T-helper 17 cell (primary cell): ENCODE measurements at places on chromosomes 3 and 15.

- peak; percentile 86 for DNase-seq
Measured at GRCh38 chr3:50365080-50365841, 5.9 kb upstream of the TMEM115 start.

- DNase-seq = no peak
Measured at GRCh38 chr15:76253691-76254473, 57.4 kb downstream of the ETFA start.

DNA sequence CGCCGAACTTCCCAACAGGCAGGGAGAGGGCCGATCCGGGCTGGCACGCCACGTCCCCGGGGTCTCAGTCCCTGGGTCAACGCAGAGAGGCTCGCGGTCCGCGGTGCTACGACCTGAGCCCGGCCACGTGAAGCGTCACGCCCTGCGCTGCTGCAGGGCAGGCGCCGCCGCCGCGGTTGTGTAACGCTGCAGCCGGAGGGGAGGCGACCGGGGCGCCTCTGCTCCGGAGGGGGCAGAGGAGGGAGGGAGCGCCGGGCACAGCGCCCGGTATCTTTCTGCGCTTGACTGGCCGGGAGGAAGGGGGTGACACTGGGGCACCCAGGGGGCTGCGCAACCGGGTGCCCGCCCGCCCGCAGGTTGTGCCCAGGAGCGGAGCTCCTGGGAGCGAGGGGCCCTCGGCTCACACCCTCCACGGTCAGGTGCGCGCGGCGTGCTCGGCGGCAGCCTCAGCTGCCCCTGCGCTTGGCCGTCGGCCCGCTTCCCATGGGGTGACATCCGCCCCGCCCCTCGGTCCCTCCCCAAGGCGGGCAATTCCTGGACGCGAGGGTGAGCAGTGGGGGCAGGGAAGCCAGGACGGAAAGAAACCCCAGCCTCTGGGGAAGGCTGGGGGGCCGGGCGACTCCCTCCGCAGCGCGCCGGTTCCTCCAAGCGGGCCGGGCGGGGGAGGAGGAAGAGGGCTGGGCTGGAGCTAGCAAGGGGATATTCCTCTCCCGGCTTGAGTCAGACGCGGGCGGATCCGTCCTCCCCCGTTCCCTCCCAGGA, 852 bp upstream of the BHLHE40 start:
- DNase-seq = peak; percentile 71

GRCh38 chr3:195200010-195200822, 70.7 kb downstream of the XXYLT1 start:
- DNase-seq = no peak

DNA sequence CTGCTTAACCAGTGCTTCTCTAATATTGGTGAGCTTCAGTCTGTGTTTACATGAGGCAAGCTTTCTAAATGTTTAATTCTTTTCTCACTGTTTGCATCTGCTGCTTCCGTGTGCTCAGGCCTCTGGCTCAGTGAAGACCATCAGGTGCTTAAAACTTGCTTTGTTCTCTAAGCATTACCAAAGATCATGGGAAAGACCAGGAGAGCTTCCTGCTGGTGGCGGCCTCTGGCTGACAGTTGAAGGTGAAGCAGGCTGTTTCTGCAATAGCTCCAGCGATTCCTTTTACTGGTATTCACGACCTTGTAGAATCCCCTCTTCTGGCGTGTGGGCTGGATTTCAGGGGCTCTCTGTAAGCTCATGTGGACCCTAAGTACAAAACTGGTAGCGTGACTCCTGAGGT, 45.1 kb downstream of the EDEM1 start:
- DNase-seq = no peak

DNA sequence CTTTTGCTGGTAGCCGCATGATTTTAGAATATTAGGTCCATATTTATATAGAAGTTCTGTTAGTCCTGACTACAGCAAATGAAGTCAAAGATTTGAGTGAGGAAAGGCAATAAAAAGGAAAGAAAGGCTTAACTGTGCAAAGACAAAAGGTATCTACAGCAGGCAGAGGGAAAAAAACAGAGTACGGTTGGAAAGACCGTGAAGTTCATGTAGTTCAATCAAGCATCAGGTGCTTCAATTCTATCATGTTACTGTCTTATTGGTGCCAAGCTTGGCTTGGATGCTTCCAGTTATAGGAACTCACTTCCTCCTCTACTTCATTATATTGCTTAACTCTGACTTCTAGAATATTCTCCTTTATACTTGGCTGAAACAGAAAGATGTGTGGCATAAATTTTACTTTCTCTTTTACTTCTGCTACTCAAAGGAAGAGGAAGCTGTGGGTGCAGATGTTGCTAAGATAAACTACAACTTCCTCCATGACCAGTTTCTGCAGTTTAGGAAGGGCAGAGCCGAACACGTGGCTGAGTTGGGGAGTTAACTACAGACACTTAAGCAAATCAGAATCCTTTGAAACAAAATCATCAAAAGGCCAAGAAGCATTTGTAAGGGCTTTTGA, 72.6 kb upstream of the ZBED2 start:
- peak; percentile 48 for DNase-seq

DNA sequence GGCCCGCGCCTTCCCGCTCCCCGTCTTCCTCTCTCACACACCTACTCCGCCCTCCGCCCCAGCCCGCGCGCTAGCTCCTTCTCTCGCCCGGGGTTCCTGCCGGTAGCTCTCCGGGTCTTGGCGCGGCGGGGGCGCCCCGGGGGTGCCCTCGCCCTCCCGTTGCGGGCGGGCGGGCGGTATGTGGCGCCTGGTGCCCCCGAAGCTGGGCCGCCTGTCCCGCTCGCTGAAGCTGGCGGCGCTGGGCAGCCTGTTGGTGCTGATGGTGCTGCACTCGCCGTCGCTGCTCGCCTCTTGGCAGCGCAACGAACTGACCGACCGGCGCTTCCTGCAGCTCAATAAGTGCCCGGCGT, 507 bp downstream of the DIPK2A start:
- no peak for DNase-seq

- DNase-seq = no peak
Measured at GRCh38 chr15:90839187-90840071, 29.0 kb upstream of the FURIN start.

GRCh38 chr15:35019404-35020327, 31.6 kb upstream of the ZNF770 start:
- no peak for DNase-seq

DNA sequence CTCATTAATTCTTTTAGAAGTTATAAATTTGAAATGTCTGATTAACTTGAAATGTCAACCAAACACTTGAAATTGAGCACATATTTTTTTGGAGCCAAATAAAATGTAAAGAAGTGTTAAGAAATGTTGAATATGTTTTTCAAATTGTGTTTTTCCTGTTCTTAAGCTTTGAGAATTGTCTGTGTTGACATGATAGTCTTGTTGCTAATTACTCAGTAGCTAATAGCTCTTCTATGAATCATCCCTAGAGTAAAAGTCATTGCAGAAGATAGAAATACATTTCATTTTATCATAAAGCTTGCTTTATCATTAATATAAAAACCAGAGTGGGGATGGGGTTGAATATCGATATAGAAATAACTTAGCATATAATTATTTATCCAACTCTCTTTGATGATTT, 41.9 kb upstream of the ABHD10 start:
- DNase-seq = no peak

GRCh38 chr3:128383316-128384235, 83.1 kb downstream of the DNAJB8 start:
- no peak for DNase-seq

GRCh38 chr3:154862265-154862664, 217.9 kb upstream of the MME start:
- no peak for DNase-seq

DNA sequence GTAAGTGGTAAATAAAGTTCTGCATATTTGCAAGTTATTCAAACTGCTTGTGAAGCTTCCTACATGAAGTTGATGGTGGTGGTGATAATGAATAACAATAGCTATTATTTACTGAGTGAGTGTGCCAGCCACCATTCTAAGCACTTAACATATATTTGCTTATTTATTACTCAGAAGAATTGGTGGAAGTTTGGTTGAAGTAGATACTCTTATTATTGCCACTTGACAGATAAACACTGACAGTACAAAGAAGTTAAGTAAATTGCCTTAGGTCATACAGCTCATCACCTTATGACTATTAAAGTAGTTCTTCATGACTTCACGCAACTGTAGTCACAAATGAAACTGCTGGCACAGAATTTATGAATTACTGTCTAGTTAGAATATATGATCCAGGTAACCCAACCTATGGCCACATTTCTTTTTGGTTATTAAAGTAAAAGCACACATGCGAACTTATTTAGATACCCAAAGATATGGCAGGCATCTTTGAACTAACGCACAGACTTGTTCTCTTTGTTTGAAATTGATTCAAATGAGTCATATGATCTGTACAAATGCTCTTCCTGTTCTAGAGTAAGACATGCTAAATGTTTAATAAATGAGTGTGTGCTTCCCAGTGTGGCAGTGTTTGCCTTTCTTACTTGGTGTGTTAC, 99.8 kb upstream of the NR2F2 start:
- DNase-seq = no peak

- DNase-seq = no peak
Measured at GRCh38 chr15:85702321-85703101, 92.2 kb downstream of the KLHL25 start.

DNA sequence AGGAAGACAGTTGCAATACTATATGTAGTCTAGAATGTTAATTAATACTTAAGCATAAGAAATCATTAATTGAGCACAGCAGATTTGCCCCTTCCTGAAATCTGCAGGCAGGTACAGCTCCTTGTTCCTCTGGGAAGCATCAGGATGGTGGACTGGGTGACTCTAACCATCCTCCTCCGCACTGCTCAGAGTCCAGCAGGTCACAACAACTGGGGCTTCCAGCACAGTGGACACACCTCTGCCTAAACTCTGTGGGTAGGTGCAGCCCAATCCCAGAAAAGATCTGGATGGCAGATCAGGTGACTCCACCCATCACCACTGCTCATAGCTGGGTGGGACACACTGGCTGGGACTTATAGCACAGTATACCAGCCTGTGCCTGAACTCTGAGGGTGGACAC, 189.9 kb upstream of the TMCO5A start:
- DNase-seq = no peak
